Panc1 (cell line): ENCODE measurements at places on chromosomes 2 and 18. TPM values are rescaled to one million over a fixed set of nuclear protein-coding genes. Genes with fewer than 3 reads are reported as not detected.

ACTR1B gene
- 28.1 TPM for total RNA-seq

CIB4 gene
- total RNA-seq = 0.33 TPM

OR6B2 gene
- not detected for total RNA-seq

GRCh38 chr2:112156152-112156986 lies 18.2 kb downstream of the FBLN7 start:
- no peak overlapping the region for H3K4me3 ChIP-seq
- no peaks in the 10 kb centered on the region for H3K27me3 ChIP-seq
- no peaks in the 10 kb centered on the region for H3K36me3 ChIP-seq
- H3K4me1 ChIP-seq = no peaks in the 10 kb centered on the region

- peaks cover 10% of the 10 kb centered on the region for H3K4me1 ChIP-seq
- peak overlapping the region; percentile 70 for H3K4me3 ChIP-seq
- H3K27me3 ChIP-seq = peaks cover 49% of the 10 kb centered on the region
- no peak overlapping the region for H3K27ac ChIP-seq
Observed at GRCh38 chr18:26656431-26656943, 108.1 kb upstream of the KCTD1 start.

GRCh38 chr2:106859498-106859897 lies 26.5 kb downstream of the ST6GAL2 start:
- H3K36me3 ChIP-seq = no peaks in the 10 kb centered on the region
- no peak overlapping the region for H3K4me3 ChIP-seq
- no peak for DNase-seq
- H3K27me3 ChIP-seq = no peaks in the 10 kb centered on the region
- H3K4me1 ChIP-seq = no peaks in the 10 kb centered on the region

DNA sequence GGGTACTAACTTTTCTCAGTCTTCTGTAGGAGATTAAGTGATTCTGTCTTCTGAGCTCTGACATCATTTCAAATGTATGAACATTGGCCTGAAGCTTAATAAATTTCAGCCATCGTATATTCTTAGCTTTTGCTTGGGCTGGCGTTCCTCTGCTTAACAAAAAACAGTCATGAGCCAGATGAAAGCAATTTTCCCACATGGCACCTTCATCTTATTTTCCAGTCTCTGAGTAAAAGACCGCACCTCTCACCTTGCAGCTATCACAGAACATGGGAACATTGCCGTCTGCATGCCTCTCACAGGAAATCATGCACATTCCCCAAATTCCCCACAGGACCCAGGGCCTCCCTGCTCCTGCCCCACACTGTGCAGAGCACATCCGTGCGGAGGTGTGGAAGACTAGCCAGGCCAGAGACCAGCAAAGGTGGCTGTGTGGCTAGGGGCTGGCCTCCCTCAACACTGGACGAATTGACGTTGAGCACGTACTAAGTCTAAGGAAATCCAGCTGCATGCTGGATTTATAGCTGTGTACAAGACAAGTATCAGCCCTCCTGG lies 531.8 kb upstream of the ID2 start:
- DNase-seq = no peak
- no peaks in the 10 kb centered on the region for H3K27me3 ChIP-seq
- H3K4me3 ChIP-seq = no peak overlapping the region
- no peaks in the 10 kb centered on the region for H3K4me1 ChIP-seq
- no peak overlapping the region for H3K27ac ChIP-seq

DNA sequence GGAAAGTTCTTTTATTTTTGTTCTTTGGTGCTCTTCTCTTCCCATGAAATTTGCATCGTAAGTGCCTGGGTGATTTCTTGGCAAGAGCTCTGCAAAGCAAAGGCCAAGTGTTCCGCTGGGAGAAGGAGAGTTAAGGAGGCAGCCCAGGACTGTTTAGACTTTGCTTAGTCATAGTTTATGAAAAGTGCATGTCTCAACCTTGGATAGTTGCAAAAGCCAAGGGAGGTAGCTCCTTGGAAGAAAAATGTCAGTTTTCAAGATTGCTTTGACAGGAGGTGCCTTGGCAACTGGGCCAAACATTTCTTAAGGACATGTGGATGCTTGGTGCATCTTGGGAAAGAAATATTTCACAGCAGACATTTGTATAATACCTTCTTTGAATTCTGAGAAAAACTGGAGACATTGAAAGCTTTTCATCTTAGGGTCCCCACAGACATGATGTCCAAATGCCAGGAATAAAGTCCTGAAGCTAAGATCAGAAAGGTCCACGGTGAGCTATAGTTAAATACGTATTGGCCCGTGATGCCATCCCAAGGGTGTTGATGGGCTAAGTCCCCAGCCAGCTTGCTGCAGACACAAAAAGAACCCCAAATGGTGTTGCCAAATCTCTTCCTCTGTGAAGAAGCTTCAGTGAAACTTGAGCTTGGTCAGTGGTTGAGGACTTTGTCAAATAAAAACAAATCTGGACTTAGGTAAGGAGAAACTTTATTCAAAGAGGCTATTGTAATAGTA lies 96.3 kb upstream of the THUMPD2 start:
- H3K4me1 ChIP-seq = no peaks in the 10 kb centered on the region; the same call in 1 of the 2 replicates
- DNase-seq = no peak
- no peaks in the 10 kb centered on the region for H3K27me3 ChIP-seq

GRCh38 chr2:96668771-96669170 lies 26.2 kb downstream of the FER1L5 start:
- H3K27me3 ChIP-seq = no peaks in the 10 kb centered on the region
- no peaks in the 10 kb centered on the region for H3K4me1 ChIP-seq

DNA sequence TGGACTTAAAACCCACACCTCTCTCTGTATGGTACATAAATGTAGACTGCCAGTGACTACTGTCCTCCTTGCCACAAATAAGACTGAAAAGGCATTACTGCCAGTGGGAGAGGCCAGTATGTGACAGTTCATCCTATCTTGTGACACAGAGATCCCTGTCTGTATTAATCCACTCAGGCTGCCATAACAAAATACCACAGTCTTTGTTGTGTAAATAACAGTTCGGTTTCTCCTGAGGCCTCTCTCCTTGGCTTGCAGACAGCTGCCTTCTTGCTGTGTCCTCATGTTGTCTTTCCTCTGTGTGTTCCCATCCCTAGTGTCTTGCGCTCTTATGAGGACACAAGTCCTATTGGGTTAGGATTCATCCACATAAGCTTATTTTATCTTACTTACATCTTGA lies 46.4 kb upstream of the IL1RL1 start:
- DNase-seq = no peak
- H3K36me3 ChIP-seq = no peaks in the 10 kb centered on the region
- H3K4me1 ChIP-seq = no peaks in the 10 kb centered on the region
- H3K27me3 ChIP-seq = no peaks in the 10 kb centered on the region; the same call in 1 of the 2 replicates

GRCh38 chr2:12988279-12988678 lies 271.5 kb downstream of the TRIB2 start:
- no peak for DNase-seq
- H3K4me3 ChIP-seq = no peak overlapping the region
- no peak overlapping the region for H3K27ac ChIP-seq
- H3K4me1 ChIP-seq = no peaks in the 10 kb centered on the region
- H3K27me3 ChIP-seq = no peaks in the 10 kb centered on the region

GRCh38 chr2:98508709-98509066 lies 64.0 kb downstream of the INPP4A start:
- H3K27ac ChIP-seq = no peak overlapping the region
- no peak overlapping the region for H3K4me3 ChIP-seq
- no peaks in the 10 kb centered on the region for H3K36me3 ChIP-seq
- no peaks in the 10 kb centered on the region for H3K4me1 ChIP-seq
